ENCODE measurements at places on chromosomes 3 and 15.

GRCh38 chr15:90617171-90617570, 87.4 kb downstream of the CRTC3 start:
- no peak for DNase-seq

DNA sequence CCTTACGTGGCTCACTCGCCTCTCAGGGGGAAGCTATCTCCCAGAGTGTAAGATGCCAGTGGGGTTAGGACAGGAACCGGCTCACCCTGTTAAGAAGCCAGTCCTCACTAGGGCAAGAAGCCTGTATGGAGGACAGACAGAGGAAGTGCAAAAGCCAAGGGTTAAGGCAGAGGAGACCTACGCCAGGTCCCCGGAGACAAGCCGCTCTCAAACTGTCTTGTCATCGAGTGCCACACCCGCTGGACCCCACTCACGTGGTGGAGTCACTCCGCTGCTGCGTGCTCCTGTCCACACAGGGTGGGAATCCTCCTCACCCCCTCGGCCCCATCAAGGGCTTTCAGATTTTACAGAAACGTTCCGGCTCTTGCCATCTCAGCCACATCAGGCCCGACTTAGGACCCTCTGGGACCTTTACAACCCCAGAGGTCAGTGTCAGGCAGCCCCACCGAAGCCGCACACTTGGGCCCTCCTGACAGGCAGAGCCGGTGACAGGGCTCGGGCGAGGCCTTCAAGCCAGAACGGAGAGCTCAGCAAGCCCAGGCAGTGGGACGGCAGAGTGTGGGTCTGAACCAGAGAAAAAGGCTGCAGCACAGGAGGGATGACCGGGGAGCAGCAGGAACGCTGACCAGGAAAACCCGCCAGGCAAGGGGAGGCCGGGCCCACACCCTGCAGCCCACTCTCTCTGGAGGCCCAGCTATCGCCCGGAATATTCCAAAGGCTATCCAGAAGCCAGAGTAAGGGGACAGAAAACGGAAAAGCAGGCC, 61.7 kb downstream of the XXYLT1 start:
- DNase-seq: no peak

DNA sequence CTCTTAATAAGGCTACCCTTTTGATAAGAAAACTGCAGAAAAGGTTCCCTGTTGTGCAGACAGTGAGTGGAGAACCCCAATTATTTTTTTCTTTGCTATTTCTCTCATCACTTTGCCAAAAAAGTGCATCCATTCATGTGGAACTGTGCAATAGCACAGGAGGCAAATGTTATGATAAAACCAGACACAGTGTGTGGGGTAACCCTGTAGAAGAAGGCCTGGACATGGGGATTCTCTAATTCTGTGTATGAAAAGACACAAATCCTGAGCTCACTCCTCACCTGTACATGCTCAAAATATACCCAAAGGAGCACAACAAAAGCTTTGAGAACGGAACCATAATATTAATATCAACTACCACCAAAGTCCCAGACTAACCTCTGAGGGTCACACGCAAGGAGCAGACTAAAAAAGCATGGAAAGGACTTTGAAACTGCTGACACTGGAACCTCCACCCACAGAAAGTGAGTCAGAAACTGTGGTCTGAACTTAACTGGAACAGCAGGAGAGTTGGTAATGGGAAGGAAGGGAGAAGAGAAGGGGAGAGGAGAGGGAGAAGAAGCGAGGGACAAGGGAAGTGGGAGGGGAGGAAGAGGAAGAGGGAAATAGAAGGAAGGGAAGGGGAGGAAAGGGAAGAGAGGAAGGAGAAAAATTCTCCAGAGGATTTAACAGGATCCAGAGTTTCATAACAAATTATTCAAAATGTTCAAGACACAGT, 299.9 kb downstream of the TBC1D5 start:
- DNase-seq: no peak

GRCh38 chr3:159245871-159246270, 444.0 kb downstream of the MFSD1 start:
- DNase-seq: no peak

DNA sequence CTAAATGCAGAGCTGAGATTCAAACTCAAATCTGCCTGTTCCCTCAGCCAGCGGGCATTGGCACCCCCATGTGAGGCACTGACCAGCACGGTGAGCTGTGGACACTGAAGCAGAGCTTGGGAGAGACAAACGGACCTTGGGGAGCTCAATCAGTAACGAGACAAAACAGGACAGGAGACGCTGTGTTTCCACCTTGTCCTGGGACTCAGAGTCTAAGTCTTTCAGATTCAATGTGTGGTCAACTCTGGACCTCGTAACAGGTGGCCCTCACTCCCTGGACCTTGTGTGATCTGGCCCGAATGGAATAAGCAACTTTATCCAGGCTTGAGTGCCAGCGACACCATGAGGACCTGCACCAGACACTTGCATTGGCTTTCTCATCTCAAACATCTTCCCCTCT, 232.5 kb downstream of the UACA start:
- DNase-seq: no peak

DNA sequence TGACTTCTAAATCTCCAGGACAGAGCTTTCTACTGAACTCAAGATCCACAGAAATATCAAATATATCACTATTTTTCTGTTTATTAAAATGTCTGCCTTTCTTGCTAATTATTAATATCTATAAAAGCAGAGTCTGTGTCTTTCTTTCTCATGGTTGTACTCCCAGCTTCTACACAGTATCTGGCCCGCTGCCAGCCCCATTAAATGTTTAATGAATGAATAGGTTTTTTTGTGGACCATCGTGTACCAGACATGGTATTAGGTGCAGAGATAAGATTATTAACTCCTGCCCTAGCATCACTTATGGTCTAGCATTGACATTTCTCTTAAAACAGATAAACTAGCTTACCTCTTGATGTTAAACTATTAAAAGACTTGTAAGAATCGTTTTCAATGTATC, 111.4 kb upstream of the RBMS3 start:
- DNase-seq: no peak

DNA sequence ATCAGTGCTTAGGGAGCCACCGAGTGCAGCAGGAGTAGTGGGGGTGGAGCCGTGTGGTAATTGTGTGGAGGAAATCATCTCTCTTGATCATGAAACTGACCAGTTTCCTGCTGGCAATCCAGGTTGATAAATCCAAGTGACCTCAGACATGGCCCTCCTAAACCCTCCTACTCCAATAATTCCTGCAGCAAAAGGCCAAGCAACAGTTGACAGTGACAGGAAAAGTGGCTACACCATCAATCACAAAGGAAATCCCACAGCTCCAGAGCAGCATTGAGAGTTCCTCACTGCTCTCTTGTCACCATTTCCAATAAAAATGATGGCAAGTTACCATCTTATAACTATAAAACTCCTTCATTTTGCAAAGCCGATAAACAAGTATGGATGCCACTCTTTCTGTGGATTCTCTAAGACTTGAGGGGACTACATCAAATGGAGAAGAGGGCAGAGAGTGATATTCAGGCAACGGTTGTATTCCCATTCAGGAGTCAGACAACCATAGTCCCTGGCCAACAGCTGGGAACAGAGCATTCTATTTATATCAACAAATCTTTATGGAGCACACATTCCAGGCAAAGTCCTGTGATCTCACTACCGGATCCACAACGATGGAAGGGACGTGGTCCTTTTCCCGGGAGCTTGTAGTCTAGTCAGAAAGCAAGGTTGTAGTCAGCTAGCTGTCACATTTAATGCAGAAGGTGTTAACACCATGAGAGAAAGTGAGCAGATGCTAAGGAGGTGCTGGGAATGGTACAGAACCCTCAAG, 312.5 kb upstream of the CTNNB1 start:
- no peak for DNase-seq

- peak; percentile 7 for DNase-seq
Observed at GRCh38 chr3:184176377-184177330, 2.0 kb downstream of the AP2M1 start.

GRCh38 chr15:64249406-64249805, 86.6 kb upstream of the PPIB start:
- no peak for DNase-seq

DNA sequence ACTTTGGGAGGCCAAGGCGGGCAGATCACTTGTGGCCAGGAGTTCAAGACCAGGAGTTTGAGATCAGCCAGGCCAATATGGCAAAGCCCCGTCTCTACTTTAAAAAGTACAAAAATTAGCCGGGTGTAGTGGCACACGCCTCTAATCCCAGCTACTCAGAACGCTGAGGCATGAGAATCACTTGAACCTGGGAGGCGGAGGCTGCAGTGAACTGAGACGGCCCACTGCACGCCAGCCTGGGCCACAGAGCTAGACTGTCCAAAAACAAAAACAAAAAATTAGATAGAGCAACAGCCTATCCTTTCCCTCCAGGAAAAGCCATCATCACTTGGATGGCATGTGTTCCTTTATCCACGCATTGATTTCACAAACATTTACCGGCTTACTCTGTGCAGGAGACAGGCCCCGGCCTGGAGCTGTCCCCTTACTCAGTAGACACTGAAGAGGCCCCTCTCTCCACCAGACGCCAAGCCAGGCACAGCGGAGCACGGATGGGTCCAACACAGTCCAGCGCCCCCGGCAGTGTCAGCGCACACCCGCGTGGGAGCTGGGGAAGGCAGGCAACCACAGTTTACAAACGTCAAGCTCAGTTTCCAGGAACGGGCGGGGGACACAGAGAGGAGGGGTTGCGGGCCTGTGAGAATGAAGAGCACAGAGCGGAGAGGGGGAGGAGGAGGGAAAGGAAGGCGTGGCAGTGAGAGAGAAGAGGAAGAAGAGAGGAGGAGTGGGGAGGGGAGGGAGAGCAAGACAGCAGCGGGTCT, 3.1 kb downstream of the GP5 start:
- DNase-seq: peak; percentile 37

GRCh38 chr15:42788725-42789124, 51.8 kb upstream of the CDAN1 start:
- no peak for DNase-seq

GRCh38 chr15:83082730-83083386, 15.8 kb upstream of the BTBD1 start:
- no peak for DNase-seq

GRCh38 chr3:114452256-114452655, 158.4 kb downstream of the TIGIT start:
- peak; percentile 88 for DNase-seq

- no peak for DNase-seq
Observed at GRCh38 chr15:53454843-53455721, 304.4 kb downstream of the WDR72 start.

DNA sequence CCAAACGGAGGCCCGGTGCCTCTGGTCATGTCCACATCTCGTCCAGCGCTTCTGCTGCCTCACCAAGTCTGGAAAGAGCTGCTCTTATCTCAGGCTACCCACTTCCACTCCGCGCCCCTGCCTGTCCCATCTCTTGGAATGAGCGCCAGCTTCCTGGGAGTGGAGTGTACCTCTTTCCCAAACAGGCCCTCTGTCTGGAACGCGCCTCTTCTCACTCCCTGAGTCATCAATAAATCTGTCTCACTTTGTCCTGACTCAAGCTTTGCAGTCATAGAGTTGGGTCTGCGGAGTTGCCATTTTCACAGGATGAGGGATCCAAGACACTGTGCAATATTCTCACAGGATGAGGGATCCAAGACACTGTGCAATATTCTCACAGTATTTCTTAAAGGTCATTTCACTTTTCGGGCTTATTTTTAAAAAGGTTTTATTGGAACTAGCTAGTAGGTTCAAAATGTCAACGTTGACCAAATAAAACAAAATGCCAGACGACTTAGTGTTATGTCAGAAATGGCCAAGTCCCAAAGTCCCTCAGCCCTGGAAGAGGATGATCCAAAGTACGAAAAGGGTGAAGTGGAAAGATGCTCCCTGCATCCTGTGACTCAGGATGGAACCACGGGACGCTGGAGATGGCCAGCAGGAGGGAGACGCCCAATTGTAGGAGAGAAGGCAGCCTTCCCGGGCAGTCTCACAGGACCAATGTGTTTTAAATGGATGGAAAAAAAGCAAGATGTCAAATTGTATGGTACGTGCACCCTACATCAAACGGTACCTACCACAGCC, 81.1 kb downstream of the CHSY1 start:
- no peak for DNase-seq

DNA sequence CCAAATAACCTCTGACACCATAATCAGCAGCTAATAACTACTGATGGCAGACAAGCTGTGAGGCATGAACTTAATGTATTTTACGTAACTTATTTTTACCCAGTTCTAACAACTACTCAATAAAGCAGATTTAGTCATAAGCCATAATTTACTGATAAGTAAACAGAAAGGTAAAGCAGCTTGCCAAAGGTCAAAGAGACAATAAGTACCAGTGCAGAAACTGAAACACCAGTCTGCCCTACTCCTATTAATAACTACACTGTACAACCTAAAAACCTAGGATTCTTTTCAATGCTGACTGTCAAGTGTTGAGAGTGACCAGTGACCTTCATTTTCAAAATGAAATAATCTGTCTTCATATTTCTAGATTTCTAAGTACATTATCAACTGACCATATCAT, 152.2 kb downstream of the NR2E3 start:
- no peak for DNase-seq

DNA sequence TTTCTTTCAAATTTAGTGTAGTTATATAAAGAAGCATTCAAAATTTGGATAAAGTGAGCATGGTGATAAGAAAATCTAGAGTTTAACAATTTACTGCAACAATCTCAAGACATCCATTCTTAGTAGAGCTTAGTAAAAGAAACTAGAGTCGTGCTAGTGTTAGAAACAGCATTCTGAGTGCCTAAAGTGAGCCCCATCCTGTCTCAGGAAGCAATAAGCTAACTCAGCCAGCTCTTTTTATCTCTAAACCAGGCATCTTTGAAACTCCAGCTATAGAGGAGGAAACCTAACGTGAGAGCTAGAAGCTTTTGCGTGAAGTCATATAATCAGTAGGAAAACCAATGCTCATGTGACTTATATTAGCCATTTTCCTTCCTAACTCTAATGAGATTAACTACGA, 1187.1 kb upstream of the EPHA6 start:
- DNase-seq: no peak

DNA sequence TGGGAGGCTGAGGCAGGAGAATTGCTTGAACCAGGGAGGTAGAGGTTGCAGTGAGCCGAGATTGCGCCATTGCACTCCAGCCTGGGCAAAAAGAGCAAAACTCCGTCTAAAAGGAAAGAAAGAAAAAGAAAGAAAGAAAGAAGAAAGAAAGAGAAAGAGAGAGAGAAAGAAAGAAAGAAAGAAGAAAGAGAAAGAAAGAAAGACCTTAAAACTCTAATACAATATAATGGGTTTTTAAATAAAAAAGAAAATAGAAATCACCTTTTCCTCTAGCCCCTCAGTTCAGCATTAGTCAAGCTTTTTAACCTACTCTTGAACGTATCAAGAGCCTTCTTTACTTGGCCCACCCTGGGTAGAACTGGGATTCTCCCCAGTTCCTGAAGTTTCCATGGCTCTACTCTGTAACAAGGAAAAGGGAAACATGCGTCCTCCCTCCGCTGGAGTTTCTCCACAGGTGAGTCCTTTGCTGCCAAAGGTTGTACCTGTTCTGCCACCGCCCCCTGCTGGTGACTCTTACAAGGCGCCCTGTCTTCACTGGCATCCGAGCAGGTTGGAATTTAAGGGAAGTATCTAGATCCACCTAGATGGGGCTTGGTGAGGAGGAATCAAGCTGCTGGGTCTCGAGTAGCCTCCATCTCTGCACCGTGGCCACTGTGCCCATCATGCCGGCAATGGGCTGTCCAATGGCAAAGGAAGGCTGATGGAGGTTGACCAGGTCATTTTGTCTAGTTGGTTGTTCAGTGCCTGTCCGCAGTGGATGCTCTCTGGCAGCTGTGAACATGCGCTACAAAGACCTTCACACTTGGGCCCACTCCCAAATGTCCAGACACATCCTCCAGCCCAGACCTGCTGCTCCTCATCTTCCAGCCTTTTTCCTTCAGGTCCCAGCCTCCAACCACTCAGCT, 20.6 kb upstream of the EPHB3 start:
- peak; percentile 20 for DNase-seq

- DNase-seq: no peak
Observed at GRCh38 chr15:68615301-68615700, 36.5 kb downstream of the CORO2B start.

- peak; percentile 58 for DNase-seq
Observed at GRCh38 chr15:90200534-90201129, 498 bp upstream of the SEMA4B start.
